Islet precursor cell (in vitro differentiated cells): ENCODE measurements at places on chromosomes 6 and 20.

DNA sequence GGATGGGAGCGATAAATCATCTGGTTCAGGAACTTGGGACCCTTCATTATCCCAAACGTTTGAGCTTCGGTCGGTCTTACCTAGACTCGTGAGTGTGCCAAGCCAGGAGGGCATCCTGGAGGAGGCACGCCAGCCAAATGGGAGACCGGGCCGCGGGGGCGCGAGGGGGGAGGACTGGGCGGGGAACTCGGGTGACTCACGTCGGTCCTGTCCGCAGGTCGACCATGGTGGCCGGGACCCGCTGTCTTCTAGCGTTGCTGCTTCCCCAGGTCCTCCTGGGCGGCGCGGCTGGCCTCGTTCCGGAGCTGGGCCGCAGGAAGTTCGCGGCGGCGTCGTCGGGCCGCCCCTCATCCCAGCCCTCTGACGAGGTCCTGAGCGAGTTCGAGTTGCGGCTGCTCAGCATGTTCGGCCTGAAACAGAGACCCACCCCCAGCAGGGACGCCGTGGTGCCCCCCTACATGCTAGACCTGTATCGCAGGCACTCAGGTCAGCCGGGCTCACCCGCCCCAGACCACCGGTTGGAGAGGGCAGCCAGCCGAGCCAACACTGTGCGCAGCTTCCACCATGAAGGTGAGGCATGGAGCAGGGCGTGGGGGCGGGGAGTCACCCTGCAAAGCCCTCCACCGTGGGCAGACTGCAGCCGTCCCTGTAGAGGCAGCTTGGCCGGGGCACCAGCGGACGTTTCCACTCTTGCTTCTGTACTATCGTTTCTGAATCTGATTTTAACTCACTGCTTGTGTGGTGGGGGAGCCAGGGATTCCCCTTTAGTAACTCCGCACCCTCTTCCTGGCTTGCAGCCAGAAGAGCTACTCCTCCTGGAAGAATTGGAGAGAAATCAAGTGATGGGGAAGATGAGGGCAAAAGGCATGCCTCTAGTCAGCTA lies 2.7 kb downstream of the BMP2 start:
- DNase-seq, result peak; percentile 92

GRCh38 chr6:139029470-139030227 lies 1.1 kb downstream of the ABRACL start:
- peak; percentile 58 for DNase-seq

DNA sequence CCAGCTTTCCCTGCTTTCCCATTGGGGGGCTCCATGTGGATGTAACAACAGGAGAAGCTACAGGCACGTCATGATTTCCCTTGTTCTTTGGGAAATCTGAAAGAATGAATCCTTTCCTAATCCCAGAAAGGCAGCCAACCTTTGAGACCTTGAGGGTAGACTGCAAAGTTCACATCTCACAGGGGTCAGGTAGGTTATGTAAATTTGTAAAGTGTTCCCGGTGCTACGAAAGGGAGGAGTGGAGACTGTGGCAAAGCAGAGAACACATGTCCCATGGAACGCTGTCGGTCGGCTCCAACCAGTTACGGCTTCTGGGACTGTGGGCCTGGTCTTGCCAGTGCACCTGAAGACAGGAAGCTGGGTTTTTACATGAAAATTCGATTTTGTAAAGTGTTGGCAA lies 85.1 kb downstream of the RSPH3 start:
- no peak for DNase-seq

DNA sequence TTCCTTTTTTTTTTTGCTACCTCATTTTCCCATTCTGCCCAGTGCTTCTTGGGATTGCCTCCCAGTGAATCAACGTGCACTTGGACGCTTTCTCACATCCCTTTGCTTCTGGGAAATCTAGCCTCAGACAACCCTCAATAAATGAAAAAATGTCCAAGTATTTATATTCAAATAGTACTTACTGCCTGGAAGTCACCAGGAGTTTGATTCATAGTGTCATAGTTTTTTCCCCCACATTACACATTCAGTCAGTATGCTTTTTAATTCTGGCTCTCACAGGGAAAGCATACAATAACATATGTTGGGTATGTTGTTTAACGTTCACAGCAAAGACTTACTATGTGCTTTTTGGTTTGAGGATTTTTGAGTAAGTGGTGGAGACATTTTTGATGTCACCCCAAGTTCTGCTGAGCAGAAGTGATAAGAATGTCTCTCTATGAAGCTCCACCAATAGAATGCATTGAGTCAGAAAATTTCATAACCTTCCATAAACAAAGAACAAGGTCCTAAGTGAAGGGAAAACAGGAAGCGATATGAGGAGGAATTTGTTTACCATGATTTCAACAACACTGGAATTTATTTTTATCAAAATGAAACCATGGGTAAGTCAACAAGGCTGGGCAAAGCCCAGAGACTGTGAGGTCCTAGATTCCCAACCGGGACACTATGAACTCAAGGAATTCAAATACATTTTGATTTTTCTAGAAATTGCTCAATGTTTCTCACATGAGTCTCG lies 301.2 kb upstream of the BMP2 start:
- DNase-seq, result no peak

- DNase-seq, result no peak
Measured at GRCh38 chr6:53796791-53797190, 2.0 kb downstream of the LRRC1 start.

DNA sequence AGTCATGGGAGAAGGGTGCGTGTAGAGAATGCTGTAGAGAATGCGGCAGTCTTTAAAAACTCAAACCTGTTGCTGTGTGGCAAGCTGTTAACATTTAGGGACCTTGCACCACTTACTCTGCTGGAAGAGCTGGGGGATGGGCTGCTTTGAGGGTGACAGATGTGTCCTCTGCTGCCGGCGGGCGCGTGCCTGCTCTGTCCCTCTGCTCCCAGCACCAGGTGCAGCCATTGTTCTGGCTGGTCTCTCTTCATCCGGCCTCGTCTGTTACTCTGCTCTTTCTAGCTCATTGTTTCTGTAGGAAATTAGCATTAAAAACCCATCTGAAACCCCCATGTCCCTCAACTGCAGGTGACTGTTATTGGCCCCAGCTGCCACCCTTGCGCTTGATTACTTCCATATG lies 78.5 kb downstream of the CBFA2T2 start:
- DNase-seq, result peak; percentile 70

DNA sequence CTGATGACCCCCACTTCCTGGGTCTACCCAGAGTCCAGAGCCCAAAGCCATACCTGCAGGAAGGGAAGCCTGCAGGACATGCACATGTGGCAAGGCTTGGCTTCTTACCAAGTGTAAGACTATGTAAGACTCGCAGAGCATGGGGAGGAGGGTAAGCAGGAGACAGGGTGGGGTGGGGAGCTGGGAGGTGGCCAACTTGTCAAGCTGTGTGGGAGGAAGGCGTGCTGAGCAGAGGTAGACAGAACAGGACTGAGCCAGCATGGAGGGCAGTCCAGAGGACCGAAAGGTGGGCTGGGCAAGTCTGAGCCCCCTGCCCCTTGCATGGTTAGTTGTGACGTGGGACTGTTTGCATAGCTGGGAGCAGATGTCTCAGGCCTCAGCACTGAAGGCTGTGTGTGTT lies 53.4 kb upstream of the RNF24 start:
- DNase-seq, result peak; percentile 28

DNA sequence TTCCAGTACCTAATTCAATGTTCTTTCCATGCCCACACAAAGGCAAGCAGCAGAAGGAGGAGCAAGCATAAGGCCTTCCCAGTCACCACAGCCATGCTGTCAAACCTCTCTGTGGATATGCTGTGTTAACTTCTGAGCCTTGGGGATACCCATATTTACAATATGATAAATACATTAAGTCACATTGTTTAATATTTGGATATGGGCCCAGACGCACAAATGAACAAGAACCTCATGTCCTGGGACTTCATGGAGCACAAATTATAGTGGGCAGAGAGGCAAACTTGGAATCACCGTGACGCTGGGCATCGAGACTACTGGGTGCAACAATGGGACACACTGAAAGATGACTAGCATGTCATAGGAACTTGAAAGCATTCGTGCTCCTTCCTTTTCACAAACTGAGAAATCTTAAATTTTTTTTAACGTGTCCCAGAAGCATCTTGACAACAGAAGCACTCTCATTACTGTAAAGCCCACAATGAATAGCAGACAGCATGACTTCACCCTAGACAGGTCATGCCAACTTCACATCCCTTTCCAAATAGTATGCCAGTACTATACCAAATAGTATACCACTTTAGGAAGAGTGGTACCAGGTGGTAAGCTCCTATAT lies 16.0 kb downstream of the SOD2 start:
- no peak for DNase-seq

DNA sequence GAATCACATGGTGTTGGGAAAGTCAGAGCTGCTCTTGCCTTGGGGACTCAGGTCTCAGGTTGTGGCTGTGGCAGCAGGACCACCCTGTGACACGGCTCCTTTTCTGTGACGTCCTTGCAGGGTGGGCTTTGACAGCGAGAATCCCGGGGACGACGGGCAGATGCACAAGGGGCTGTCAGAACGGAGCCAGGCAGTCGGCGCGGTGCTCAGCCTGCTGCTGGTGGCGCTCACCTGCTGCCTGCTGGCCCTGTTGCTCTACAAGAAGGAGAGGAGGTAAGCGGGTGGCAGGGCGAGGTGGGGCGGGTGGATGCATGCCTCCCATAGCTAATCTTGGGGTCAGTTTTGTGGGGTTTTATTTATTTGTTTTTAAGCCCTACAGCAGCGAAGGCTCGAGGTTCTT lies 19.2 kb upstream of the SLC22A1 start:
- DNase-seq, result no peak

GRCh38 chr6:170006071-170006899 lies 254.9 kb downstream of the ERMARD start:
- DNase-seq, result peak; percentile 53

DNA sequence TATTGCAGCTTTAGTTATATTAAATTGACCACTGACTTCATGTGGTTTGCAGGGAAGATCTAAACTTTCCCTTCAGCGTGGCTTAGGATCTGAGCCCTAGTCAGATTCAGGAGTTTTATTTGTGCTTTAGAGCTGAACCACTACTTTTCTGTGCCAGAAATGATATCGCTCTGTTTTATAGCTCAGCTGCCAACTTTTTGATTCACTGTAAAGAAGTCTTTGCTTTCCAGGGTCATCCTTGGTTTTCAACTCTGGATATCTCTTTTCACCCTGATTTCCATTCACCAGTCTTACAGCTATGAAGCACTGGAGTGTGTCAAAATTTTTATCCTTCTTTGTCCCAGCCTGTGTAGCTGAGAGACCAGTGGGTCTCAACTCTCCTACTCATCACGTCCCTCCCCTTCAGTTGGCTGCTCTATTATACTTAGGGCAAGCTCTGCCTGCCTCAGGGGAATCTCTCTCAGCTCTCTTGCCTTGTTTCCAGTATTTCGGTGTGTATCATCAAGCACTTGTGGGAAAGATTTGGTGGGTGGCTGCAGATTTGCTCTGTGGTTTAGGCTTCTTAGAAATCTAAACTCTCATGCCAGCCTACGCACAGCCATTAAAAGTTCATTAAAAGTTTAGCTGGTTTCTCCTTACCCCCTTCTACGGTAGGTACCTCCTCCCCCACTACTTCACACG lies 425.5 kb downstream of the TENT5A start:
- no peak for DNase-seq

- no peak for DNase-seq
Measured at GRCh38 chr6:51562198-51562597, 525.2 kb downstream of the PKHD1 start.

GRCh38 chr6:158018041-158018771 lies 36.5 kb downstream of the SYNJ2 start:
- DNase-seq, result no peak

DNA sequence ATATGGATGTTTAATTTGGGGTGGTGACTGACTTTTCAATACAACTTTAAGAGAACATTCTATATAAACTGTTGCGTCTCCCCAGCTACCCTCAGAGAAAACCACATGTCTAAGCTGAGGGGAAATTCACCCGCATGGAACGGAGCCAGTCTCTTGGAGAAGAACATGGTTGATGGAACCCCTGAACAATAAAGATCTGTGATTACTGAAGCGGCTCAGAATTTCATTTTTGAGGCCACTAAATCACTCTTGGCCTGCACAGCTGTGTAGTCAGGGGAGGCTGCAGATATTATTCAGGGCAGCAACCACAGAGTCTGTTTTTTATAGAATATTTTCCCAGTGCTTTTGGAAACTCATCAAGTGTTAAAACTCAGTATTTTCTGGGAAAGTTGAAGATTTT lies 73.8 kb downstream of the EYA4 start:
- DNase-seq, result no peak

DNA sequence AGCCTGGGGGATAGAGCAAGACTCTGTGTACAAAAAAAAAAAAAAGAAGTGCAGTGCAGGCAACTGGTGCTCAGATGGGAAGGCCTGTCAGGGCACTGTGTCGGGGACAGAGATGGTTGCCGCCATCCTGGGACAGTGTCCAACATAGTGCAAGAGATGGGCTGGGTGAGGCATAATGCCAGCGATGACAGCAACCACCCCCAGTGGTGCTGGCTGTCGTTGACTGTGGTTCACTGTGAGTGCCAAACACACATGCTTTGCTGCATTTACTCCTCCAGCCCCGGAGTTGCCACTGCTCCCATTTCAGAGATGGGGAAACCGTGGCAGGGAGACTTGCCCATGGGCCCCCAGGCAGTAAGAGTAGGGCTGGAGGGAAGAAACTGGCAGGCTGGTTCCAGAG lies 5.2 kb upstream of the C20orf203 start:
- DNase-seq, result no peak

GRCh38 chr20:2872459-2873009 lies 747 bp upstream of the PTPRA start:
- DNase-seq, result peak; percentile 69

DNA sequence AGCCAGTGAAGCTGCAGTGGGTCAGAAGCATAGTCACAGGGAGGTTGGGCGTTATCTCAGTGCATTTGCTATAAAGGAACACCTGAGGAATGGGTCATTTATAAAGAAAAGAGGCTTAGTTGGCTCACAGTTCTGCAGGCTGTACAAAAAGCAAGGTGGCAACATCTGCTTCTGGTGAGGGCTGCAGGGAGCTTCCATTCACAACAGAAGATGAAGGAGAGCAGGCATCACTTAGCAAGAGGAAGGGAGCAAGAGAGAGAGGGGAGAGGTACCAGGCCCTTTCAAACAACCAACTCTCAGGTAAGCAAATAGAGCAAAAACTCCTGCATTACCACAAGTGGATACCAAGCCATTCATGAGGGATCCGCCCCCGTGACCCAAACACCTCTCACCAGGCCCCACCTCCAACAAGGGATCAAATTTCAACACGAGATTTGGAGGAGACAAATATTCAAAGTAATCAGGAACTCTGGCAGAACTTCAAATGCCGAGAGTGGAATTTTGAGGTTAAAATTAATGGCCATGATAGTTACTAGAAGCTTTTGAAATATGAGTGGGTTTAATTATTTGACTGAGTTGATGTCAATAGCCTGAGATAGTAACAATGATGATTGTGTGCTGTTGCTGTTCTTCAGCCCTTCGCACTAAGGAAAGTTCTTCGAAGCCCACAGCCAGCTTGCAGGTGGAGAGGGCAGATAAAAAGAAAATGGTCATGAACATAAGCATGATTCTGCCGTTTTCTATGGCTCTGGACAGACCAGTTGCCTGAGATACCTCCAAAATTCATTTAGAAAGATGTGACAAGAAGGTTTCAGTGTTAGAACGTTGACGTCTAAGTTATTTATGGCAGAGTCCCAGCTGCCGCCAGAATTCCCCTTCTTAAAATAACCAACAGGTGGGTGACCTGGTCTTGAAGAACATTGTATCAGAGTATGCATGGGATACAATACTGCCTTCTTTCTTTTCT lies 55.3 kb upstream of the ADTRP start:
- DNase-seq, result no peak

- DNase-seq, result no peak
Measured at GRCh38 chr6:26008470-26008869, 45.9 kb downstream of the TRIM38 start.

GRCh38 chr6:111602481-111603011 lies 3.1 kb downstream of the TRAF3IP2 start:
- DNase-seq, result no peak
